LHCN-M2 (cell line): ENCODE measurements at places on chromosomes 7 and 10. TPM values are rescaled to one million over a fixed set of nuclear protein-coding genes. Genes with fewer than 3 reads are reported as not detected.

GRCh38 chr7:50790381-50790780, 7.7 kb upstream of the GRB10 start:
- DNase-seq = no peak

GRCh38 chr10:11882646-11883375, 59.7 kb downstream of the PROSER2 start:
- DNase-seq = no peak

DNA sequence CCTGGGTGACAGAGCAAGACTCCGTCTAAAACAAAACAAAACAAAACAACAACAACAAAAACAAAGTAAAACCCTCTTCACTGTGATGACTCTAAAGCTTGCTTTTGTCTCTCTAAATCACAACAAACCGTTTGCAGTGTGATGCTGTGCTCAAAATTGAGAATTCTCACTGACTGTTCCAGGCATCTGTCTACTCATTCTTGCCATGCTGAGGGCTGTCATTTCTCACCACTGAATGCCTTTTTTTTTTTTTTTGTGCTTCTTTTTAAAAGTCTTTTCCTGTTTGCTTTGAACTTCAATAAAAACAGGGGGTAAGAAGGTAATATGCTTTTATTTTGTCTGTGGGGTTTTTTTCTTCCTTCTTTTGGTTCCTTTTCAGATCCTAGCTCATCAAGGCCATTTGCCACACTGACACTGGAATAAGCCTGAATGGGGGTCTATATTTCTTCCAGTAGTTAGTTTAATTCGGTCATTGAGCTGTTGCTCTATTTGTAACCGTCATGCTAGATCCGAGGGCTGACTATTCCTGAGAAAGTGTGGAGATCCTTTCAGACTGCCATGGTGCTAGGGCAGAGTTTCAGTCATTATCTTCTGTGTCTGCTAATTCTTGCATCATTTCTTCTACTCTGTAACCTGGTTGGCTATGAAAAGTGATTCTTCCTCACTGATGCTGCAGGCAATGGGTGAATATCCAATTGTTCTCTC, 10.6 kb downstream of the FAS start:
- peak; percentile 31 for DNase-seq

GRCh38 chr7:147584771-147585193, 1005.8 kb upstream of the C7orf33 start:
- DNase-seq = no peak

- no peak for DNase-seq
These were observed 154.4 kb downstream of the CUBN start for GRCh38 chr10:16975188-16975587.

- DNase-seq = no peak
These were observed 134.8 kb downstream of the OAT start for GRCh38 chr10:124283949-124284250.

DNA sequence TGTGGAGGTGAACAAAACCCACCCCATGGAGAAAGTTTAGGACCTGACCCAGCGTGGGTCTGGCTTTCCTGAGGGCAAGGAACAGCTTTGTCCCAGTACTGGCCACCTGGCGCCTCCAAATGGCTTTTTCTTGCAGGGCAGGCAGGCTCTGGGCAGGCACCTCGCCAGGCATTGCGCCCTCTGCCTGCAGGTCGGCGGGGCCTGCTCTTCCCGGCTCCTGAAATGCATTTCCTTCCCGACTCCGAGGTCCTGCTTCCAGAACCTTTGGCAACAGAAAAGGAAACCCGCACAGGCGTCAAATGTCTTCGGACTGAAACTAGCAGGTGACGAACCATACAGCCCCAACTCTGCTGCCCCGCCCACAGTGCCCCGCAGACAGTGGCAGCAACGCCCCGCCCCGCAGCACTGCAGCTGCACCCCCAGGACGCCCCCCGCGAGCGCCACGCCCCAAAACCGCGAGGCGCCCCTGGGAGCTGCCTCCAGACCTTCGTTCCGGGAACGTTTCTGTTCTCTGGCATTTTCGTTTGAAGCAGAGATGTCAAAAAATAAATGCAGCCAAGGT, 65.5 kb downstream of the C10orf143 start:
- peak; percentile 69 for DNase-seq

GRCh38 chr10:99421233-99421739, 9.1 kb downstream of the GOT1 start:
- DNase-seq = no peak

- no peak for DNase-seq
These were observed 36.4 kb upstream of the ZNF488 start for GRCh38 chr10:47420305-47421056.

DNA sequence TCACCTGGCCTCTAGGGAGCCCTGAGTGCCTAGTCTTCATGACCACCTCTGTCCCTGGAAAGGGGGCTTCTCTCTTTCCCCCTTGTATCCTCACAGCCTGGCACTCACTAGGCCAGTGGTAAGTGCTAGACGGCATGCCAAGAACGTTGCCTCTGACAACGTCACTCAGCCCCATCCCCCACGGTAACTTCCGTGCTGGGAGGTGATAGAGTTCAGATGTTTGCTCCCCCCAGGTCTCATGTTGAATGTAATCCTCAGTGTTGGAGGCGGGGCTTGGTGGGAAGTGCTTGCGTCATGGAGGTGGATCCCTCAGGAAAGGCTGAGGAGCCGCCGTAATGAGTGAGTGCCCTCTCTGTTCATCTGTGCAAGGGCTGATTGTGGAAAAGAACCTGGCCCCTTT, 343.3 kb upstream of the MKI67 start:
- no peak for DNase-seq

GRCh38 chr10:102072673-102073527, 7.8 kb downstream of the HPS6 start:
- peak; percentile 67 for DNase-seq

DNA sequence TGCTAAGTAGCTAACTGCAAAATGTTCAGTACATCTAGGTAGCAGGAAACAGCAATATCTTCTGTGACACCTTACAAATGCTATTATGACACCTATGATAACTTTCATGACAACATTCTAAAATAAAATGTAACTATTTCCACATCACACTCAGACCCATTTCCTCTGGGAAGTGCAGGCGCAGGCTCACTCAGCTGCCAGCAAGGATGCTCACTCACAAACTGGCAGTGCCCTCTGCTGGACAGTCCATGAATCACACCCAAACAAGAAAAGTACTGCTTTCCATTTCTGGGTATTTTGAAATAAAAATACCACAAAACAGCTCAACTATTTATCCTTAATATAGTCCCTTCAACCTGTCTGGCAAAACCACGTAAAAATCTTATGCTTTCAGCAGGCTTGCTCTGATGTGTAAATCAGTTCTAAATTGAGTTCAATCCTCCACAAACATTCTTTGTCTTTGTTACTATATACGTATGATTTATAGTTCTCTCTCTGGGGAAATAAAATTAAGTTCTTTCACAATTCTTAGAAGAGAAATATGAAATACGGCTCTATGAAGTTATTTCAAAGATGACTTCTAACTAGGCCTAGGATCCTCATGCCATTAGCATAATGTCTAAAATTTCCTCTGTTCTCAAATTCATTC, 176.6 kb downstream of the PARD3 start:
- DNase-seq = peak; percentile 78

DNA sequence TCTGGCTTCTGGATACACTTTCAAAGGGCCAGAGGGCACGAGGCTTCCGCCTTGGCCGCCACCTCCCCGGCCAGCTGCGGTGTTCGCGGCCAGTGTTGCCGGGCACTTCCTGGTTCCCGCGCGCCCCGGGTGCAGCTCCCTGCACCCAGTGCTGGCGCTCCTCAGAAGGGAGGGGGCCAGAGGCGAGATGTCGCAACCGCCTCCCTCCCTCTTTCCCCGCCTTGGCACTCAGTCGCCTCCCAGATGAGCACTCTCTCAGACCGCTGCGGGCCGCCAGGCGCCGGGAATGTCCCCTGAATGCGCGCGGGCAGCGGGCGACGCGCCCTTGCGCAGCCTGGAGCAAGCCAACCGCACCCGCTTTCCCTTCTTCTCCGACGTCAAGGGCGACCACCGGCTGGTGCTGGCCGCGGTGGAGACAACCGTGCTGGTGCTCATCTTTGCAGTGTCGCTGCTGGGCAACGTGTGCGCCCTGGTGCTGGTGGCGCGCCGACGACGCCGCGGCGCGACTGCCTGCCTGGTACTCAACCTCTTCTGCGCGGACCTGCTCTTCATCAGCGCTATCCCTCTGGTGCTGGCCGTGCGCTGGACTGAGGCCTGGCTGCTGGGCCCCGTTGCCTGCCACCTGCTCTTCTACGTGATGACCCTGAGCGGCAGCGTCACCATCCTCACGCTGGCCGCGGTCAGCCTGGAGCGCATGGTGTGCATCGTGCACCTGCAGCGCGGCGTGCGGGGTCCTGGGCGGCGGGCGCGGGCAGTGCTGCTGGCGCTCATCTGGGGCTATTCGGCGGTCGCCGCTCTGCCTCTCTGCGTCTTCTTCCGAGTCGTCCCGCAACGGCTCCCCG, at the start of gene FFAR4:
Gene FFAR4 (plus strand): TSS at position 231 of the 842 bp plus-strand sequence. CDS start 56 bp downstream, at position 287.
- no peak for DNase-seq

- DNase-seq = peak; percentile 61
These were observed 291.2 kb upstream of the MEOX2 start for GRCh38 chr7:15977663-15978062.

- DNase-seq = peak; percentile 31
These were observed 82.3 kb upstream of the GPR26 start for GRCh38 chr10:123583639-123584418.

DNA sequence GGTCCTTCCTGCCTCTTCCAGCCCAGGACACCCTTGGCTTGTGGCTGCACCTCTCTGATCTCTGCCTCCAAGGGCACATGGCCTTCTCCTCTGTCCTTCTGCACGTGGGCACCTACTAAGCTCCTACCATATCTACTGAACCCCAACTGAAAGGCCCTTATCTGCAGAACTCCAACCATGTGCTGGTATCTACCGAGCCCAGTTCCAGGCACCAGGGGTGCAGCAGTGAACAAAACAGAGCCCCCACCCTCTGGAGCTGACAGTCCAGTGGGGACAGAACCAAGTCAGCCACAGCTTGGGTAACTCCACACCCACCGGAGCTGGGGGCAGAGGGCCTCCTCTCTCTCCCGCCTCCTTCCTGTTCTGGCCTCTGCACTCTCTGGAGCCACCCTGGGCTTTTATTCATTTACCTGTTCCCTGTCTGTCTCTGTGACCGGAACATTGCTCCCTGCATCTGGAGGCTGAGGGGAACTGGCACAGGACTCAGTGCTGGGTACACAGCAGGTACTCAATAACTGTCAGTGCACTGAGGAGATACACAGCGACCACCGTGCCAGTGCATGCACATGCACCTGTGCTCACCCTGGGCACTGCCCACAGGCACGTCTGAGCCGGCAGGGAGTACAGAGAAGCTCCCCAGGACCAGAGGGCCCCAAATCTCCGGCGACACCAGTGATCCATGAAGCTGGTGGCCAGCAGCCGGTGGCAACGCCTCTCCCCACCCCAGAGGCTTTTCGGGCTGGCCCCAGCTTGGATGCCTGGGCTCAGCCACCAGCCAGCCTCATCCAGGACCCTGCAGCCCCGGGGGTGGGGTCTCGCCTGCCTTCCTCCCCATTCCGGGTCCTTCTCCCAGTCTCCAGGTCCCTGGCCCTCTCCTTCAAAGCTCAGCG, 2.0 kb downstream of the MICALL2 start:
- DNase-seq = no peak

- DNase-seq = peak; percentile 15
These were observed 694.5 kb downstream of the LRMDA start for GRCh38 chr10:76125900-76126299.

GRCh38 chr10:2043379-2043778, 306.1 kb upstream of the ADARB2 start:
- DNase-seq = no peak

- no peak for DNase-seq
These were observed 243.0 kb upstream of the FZD8 start for GRCh38 chr10:35885076-35885475.

DNA sequence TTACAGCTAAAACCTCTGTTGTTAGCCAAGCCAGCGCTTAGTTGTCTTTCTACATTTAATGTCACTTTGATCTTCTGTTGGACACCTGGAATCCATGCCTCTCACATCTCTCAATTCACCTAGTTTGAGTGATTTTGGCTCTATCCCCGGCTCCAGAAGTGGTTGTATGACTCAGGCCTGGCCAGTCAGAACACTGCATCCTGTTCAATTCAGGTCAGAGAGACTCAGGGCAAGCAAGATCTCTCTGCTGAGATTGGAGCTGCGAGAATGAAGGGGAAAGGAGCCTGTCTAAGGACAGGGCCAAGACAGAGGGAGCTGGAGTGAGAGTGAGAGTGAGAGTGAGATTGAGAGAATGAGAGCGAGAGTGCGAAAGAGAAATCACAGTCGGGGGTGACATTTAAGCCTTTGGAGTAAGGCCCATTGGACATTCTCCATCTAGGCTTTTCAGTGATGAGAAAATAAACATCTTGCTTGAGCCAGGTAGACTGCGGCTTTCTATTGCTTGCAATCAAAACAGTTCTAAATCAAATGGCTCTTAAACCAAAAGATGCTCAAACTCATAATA, 83.3 kb upstream of the DYNC1I1 start:
- peak; percentile 21 for DNase-seq

DNA sequence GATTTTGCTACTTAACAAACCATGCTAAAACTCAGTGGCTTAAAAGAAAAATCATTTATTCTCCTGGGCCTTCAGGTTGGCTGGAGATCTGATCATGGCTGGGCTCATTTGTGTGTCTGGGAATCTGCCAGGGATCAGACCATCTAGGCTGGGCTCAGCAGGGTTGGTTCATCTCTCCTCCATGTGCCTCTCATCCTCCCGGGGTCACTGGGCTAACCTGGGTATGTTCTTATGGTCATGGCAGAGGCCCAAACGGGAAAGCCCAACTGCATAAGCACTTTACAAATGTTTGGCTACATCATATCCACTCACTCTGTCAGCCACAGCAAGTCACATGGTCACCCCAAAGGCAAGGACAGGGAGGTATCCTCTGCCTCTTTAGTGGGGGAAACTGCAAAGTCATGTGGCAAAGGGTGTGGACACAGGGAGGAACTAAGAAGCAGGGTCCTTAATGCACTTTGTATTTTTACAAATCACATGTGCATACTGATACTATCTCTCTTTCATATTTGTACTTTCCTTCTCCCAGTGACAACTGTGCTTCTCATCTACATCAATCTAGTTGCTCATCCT, 231.4 kb downstream of the BUB3 start:
- DNase-seq = no peak

GPR85 gene
- 8.5 and 9.1 TPM in 2 replicates for total RNA-seq

MMD2 gene
- not detected in 2 replicates for total RNA-seq

DDC gene
- total RNA-seq = not detected in 2 replicates

SEC31B gene
- 1.5 and 2.6 TPM in 2 replicates for total RNA-seq

LIPK gene
- 0.17 TPM in 1 of 2 replicates, not detected in the other for total RNA-seq

CADPS2 gene
- total RNA-seq = 0.13 and 0.23 TPM in 2 replicates

MYL10 gene
- total RNA-seq = 0.34 TPM in 1 of 2 replicates, not detected in the other

MYPN gene
- 31.8 and 32.7 TPM in 2 replicates for total RNA-seq

PLAU gene
- total RNA-seq = 614 and 683 TPM in 2 replicates

AKR1C2 gene
- total RNA-seq = 10.0 and 10.3 TPM in 2 replicates

RUFY2 gene
- 14.0 and 19.1 TPM in 2 replicates for total RNA-seq
